ENCODE measurements at places on chromosomes 7 and 10.

DNA sequence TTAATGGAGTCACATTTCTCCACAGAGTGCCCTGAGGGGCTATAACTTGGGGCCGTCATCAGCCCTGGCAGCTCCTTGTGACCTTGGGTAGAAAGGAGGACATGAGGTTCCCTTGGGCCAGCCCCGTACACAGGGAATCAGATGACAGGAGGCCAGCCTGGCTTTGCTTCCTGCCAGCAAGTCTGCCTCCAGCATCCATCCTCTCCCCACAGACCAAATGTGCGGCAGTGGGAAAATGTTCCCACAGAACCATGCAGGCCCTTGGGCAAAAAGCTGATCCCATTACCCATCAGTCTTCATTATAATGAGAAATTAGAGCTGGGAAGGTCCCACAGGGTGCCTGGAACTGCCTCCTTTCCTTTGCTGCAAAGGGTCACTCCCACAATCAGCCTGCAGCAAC, 908.3 kb downstream of the GRID1 start:
- no peak for DNase-seq

DNA sequence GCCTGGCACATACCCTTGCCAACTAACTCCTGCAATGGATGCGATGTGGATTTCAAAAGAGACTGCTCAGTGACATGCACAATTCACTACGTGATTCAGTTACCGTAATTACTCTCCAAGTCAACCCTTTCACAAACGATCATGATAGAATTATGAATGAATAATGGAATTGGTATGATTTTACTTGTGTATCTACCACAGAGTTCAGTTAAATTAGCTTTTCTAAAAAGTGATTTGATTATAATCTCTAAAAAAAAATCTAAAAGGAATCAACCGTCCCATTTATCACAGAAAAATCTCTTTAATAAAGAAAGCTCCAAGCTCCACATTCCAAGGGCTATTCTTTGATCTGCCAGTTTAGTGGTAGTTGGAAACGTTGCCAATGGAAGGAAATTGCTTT, 30.4 kb upstream of the RSU1 start:
- no peak for DNase-seq

GRCh38 chr7:148921806-148922205, 37.7 kb upstream of the EZH2 start:
- no peak for DNase-seq

DNA sequence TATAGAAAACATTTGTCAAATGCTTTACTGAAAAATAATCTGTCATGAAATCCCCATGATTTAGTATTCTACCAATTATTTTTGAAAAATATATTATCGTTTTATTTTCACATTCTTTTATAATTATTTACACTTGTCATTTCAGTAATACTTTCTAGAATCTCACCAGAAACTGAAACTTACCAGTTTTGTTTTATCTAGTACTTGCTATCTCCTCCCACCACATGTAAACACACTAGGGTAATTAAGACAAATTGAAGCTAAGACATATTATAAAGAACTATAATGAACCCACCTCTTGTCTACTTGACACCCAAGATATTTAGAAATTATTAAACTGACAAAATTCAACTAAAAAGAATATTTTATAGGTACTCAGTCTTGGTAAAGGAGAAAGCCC, 51.5 kb upstream of the GRM3 start:
- no peak for DNase-seq

DNA sequence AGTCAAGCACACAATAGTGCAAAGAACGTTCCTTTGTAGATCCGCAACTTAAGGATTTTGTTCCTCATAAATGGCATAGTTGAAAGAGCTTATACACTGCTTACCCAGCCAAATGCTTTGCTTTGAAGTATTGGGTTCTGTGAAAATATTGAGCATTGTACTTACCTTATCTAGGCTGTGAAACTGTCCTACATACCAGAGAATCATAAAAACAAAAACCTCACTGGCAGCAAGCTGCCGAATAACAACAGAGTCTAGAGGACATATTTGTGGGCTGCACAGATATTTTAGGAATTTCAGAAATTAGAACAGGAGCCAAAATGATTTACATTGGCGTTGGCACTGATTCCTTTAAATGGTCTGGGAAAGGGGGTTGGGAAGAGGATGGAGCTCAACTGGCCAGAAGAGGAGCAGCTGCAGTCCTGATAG, 174.8 kb downstream of the RTKN2 start:
- no peak for DNase-seq

DNA sequence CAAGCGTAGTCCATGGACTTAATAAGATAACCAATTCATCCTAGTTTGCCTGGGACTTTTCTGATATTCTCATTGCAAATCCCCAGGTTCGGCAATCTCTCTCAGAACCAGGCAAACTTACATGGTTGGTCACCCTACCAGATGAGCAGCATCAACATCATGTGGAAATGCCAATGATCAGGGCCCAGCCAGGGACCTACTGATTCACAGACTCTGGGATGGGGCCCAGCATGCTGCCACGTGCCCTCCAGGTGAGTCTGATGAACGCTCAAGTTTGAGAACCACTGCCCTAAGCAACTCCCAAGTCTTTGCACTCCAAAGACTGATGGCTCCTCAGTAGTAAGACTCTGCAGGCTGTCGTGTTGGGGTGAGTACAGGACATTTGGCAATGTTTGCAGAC, 2.7 kb downstream of the LAMB4 start:
- no peak for DNase-seq

GRCh38 chr10:126147866-126148587, 240.2 kb downstream of the ADAM12 start:
- no peak for DNase-seq

DNA sequence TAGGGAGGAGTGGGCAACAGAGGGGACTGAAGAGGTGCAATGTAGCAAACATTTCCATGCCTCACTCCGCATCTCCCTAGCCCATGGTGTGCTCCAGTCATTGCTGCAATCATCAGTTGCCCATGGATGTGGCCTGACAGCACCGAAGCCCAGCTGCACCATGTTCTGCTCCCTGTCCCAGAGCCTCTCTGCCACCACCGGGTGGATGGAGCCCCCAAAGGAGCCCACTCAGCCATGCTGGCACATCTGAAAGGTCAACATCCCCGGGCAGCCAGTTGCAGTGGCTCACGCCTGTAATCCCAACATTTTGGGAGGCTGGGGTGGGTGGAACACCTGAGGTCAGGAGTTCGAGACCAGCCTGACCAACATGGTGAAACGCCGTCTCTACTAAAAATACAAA, 336.4 kb upstream of the ZMIZ1 start:
- DNase-seq, result no peak

DNA sequence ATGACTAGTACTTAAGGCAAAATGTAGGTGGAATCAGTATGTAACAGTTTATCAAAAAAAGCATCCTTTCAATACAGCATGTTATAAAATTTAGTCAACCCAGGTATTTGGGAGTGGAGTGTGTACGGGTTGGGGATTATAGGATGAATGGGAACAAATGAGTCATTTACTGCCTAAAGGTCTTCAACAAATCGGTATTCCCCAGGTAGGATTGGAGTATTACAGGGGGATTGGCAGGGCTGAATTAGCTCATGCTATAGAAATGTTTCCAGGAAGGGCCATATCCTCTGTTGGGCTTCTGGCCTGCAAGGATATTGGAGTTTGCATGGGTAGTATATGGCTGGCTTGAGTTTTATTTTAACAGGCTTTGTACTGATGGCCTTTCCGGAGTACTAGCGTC, 723.7 kb downstream of the SORCS1 start:
- no peak for DNase-seq

- DNase-seq, result no peak
These were observed 92.9 kb downstream of the SRPK2 start for GRCh38 chr7:105295596-105296352.

DNA sequence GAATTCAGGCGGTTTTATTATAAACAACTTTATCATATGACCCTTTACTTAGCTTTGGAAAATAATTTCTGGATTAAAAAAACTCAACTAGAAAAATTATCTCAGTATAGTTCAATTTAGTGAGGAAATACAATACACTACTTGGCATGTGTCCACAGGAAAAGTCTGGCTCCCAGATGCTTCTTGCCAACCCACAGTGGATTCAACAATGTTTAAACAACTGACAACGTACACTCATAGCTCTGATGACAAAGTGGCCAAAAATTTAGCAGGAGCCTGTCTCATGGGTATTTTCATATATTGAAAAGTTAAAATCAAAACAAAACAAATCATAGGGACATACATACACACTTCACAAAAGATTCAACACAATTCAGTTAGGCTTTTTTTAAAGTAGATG, 158.8 kb downstream of the SKAP2 start:
- DNase-seq, result no peak

DNA sequence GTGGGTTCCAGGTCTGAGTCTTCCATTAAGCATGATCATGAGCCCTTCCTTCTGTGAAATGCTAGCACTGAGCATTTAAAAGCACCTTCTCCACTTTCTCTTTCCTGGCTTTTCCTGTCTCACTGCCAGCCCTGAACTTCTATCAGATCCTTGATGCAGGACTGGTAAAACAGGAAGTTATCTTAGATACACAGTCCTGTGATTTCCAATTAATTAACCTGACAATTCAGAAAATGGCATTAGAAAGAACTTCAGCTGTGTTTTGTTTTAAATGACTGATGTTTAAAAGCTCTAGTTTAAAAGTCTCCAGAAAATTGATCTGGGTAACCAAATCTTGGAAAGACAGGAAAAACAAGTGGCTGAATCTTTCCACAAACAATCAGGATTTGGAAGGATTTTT, 79.0 kb upstream of the MACROH2A2 start:
- no peak for DNase-seq

DNA sequence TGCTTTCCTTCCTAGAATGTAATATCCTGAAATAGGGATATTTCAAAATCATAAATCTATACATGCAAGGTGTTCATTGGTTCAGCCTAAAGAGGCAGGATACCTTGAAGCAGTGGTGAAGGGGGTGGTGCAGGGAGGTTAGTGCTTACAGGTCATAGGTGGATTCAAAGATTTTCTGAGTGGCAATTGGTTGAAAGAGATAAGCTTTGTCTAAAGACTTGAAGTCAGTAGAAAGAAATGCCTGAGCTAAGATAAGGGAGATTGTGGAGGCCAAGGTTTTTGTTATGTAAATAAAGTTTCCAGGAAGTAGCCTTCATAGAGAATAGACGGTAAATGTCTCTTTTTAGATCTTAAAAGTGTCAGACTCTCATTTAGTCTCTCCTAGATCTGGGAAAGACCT, 741.2 kb upstream of the ZWINT start:
- DNase-seq, result no peak

DNA sequence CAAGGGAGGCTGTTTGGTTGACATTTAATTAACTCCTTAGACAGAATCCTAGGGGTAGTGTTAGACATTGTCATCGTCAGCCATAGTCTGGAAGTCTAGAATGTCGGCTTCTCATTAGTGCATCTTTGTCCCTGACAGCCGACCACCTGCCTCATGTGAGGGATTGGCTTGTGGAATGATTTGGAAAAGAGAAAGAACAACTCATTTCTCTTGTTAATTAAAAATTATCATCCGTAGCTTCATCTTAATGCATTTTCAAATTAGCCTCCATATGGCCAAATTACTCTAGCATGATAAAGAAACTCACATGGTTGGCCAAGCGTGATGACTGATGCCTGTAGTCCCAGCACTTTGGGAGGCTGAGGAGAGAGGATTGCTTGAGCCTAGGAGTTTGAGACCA, 97.7 kb upstream of the PARD3 start:
- no peak for DNase-seq

- no peak for DNase-seq
These were observed 90.2 kb downstream of the SH3PXD2A start for GRCh38 chr10:103765168-103765567.

GRCh38 chr10:63197344-63198092, 64.4 kb downstream of the NRBF2 start:
- DNase-seq, result no peak

GRCh38 chr10:124864421-124865193, 63.0 kb downstream of the ABRAXAS2 start:
- DNase-seq, result no peak

GRCh38 chr7:90530263-90530662, 60.8 kb downstream of the PTTG1IP2 start:
- DNase-seq, result no peak

DNA sequence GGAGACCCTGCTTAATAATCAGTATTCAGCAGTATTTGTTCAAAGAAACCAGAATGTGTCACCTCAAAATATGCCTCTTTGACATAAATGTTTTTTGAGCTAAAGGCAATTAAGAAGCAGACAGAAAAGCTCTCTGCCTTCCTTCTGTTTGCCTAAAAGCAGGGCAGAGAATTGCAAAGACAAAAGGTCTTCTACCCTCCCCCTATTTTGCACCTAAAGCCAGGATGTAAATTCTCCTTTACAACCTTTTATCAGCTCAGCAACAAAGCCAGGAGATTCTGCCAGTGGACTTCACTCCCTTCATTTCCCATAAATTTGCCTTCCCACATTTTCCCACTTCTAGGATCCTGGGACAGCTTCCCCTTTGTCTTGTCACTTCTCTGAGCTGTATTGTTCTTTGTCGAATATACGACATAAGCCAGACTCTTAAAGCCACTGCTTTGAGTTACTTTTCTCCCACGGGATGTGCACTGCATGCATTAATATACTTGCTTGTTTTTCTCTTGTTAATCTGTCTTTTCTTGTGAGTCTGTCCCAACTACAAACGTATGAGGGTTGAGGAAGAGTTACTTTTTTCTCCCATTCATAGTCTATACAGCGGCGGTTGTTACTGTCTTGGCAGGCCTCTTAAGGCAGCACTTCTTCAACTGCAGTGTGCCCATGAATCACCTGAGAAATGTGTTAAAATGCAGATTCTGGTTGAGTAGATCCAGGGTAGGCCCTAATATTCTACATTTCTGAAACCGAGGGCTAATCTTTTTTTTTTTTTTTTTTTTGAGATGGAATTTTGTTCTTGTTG, 48.2 kb downstream of the ST8SIA6 start:
- no peak for DNase-seq

GRCh38 chr7:121371883-121372282, 24.2 kb downstream of the FAM3C start:
- DNase-seq, result no peak

- no peak for DNase-seq
These were observed 22.5 kb downstream of the ST8SIA6 start for GRCh38 chr10:17431871-17432311.

- DNase-seq, result no peak
These were observed 717 bp downstream of the ADCY1 start for GRCh38 chr7:45574669-45575500.

GRCh38 chr10:70492786-70493659, 14.5 kb downstream of the PALD1 start:
- no peak for DNase-seq

DNA sequence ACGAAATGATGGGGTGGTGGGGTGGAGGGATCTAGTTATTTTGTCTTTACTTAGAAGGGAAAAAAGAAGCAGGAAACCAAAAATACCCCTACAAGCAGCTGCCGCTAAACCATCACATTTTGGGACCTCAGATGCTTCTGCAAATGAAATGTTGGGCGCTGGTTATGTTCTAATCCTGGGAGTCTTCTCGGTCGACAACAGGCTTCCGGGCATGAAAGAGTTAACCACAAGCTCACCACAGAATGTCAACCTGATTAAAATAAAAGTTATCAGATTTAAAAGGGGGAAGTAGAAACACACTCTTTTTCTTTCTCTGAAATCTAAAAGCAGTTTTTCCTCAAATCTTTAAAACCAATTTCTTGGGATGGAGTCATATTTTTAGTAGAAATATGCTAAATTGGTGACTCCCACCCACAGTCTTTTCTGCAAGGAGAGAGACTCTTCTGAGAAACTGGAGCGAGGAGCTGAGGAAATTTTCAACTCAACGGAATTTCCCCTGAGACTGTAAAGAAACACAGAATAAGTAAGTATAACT, 16.8 kb downstream of the IL2RA start:
- DNase-seq, result no peak

- no peak for DNase-seq
These were observed 85.7 kb downstream of the SUGCT start for GRCh38 chr7:40220421-40220911.

GRCh38 chr7:38928506-38928905, 19.5 kb upstream of the VPS41 start:
- no peak for DNase-seq
